ENCODE measurements at places on chromosomes 2 and 18.

DNA sequence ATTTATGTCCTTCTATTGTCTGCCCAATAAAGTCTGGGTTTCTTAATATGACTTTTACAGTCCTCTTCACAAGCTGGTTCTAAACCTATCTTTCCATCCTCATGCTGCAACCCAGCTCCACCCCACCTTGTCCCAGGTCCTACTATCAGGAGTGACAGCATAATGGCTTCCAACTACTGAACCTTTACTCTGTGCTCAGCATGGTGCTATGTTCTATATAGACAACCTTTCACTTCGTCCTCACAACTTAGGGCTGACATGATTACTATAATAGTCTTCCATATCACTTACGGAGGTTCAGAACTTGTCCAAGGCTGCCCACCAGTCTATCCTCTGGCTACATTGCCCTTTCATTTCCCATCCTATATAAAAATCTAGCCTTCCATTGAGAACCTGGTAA, 256.8 kb downstream of the ALK start:
- DNase-seq, result no peak

- DNase-seq, result no peak
Observed at GRCh38 chr2:144984038-144984437, 464.1 kb upstream of the ZEB2 start.

GRCh38 chr2:206256706-206257205, 17.7 kb upstream of the ZDBF2 start:
- DNase-seq, result no peak

DNA sequence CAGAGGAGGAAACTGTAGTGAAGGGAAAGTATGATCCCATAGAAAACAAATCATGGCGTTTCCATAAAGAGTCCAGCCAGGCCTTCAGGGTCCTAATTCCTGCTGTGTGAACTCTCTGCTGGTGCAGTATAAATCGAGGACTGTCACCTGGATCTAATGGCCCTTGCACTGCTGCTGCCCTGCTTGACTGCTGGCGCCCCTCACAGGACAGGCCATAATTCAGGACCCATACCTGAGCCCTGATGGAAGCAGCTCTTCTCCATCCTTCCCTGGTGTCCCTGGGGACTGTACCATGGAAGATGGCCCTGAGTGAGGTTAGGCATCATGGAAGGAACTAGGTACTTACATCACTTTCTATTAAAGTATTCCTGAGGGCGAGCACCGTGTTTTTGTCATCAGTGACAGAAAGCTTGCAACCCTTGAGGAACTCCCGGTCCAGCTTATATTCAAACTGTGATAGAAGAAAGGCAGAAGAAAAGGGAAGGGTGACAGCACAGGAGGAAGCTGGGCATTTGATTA, 116.9 kb downstream of the RIF1 start:
- DNase-seq, result no peak

DNA sequence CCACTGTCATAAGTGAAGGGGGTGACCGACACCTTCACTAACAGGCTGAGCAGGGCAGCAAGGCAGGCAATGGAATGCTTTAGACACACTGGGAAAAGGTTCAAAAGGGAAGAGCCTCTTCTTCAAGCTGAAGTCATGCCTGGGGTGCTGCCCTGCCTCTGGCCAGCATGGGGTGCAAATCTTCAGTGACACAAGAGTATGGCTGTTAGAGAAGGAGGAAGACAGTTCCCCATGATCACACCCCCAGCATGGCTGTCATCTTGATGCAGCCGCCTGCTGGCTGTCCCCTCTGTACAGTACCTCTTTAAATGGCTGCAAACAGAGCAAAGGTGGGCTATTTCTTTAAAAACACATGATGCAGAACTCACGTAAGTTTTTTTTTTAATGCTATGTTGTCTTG, 71.9 kb downstream of the INPP4A start:
- no peak for DNase-seq

DNA sequence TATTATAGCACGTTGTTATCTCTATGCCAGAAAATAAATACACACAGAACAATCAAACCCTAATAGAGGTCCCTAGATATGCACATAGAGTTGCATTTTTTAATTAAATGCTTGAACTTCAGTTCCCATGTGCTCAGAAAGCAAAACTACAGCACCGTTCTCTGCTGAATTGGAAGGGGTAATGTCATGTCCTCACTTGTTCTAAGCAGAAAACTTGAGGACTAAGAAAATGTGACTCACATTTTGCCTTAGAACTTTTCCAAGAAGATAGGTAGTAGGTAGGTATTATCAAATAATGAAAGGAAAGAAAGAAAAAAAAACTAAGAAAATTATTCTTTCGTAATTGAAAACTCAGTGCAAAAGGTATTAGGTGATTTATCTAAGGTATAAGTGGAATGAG, 607.3 kb downstream of the ERBB4 start:
- DNase-seq, result no peak

- no peak for DNase-seq
Observed at GRCh38 chr2:213274143-213274542, 10.1 kb upstream of the SPAG16 start.

DNA sequence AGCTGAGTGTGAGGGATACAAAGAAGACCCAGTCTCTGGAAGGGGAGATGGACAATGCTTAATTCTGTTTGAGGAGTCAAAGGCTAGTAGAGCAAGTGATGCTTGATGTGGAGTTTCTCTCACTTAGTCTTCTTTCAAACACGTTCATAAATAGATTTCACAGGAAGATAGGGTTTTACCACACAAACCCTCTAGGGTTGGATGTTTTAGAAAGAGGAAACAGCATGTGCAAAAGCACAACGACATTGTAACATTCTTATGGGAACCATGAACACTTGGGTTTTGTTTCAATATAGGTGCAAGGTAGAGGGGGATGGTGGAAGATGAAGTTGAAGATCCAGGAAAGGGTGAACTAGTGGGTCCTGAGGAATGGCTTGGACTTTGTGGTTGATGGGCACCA, 10.8 kb upstream of the EFEMP1 start:
- DNase-seq, result no peak

- DNase-seq, result peak; percentile 40
Observed at GRCh38 chr18:55421308-55421614, 166.7 kb downstream of the TCF4 start.

GRCh38 chr18:80188643-80189530, 58.4 kb downstream of the PARD6G start:
- no peak for DNase-seq

- no peak for DNase-seq
Observed at GRCh38 chr2:106316915-106317314, 122.8 kb upstream of the UXS1 start.

GRCh38 chr2:71839826-71840225, 307.8 kb downstream of the CYP26B1 start:
- DNase-seq, result no peak

GRCh38 chr2:105680357-105680756, 64.4 kb upstream of the NCK2 start:
- no peak for DNase-seq

GRCh38 chr2:237861875-237862527, 2.6 kb downstream of the RAMP1 start:
- DNase-seq, result no peak

DNA sequence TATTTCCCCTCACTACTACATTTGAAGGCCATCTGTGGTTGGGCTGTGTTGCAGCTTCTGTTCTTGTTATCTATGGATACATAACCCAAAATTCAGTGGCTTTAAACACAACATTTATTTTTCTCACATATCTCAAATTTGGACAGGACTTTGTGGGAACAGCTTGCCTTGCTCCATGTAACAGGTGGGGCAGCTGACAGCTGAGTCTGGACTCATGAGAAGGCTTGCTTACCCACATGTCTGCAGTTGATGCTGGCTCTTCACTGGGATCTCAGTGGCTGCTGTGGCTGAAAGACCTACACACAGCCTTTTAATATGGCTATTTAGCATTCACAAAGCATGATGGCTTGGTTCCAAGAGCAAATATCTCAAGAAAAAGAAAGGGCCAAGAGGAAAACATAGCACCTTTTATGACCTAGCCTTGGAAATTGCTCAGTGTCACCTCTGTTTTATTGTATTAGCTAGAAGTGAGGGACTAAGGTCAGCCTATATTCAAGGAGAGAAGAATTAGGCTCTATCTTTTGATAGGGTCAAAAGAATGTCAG, 296.8 kb upstream of the ZNF521 start:
- peak; percentile 63 for DNase-seq

GRCh38 chr2:207132019-207132418, 33.7 kb downstream of the KLF7 start:
- no peak for DNase-seq

GRCh38 chr2:214088536-214088935, 322.3 kb upstream of the VWC2L start:
- no peak for DNase-seq

GRCh38 chr18:14285053-14285452, 152.8 kb upstream of the ZNF519 start:
- no peak for DNase-seq

DNA sequence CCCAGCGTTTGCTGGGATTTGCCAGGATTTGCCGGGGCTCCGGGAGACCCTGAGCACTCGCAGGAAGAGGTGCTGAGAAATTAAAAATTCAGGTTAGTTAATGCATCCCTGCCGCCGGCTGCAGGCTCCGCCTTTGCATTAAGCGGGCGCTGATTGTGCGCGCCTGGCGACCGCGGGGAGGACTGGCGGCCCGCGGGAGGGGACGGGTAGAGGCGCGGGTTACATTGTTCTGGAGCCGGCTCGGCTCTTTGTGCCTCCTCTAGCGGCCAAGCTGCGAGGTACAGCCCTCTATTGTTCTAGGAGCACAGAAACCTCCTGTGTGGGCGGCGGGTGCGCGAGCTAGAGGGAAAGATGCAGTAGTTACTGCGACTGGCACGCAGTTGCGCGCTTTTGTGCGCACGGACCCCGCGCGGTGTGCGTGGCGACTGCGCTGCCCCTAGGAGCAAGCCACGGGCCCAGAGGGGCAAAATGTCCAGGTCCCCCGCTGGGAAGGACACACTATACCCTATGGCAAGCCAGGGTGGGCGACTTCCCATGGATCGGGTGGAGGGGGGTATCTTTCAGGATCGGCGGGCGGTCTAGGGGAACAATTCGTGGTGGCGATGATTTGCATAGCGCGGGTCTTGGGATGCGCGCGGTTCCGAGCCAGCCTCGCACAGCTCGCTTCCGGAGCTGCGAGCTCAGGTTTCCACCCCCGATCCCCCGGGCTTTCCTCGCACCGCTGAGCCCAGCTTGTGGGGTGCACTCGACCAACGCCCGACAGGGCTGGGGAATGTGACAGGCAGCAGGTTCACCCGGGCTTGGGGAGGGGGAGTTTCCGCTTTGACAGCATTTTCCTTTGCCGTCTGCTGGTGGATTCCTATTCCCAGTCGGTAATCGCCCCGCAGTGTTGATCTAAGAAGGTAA, 2.8 kb downstream of the ONECUT2 start:
- peak; percentile 15 for DNase-seq

DNA sequence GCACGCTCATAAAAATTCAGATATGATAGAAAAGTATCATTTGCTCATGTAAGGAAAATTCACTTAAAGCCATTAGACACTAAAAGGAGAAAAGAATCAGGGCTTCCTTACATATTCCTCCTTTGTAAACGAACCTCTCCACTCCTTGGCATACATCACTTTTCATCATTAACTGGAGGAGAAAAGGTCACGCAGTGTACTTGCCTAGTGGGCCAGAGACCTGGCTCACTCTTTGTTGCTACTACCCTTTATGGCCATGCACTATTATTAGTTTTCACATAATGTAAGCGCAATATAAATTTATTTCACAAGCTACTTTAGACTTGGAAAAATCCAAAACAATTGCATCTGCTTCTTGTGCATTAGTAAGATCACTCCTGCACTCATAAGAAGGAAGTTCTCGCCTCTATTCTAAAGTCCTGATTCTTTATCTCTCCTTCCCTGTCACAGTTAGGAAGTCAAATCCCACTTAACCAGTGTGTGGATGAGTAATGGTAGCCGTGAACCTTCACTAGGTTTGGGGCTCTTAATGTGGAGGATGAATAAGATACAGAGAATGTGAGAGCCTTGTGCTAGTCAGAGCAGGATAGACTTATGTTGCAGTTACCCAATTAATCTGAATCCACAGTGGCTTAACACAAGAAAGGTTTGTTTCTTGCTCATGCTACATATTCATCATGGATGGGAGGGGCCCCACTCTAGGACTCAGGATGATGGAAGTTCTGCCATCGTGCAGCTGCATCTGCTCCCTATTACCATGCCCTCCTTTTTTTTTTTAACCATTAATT, 115.0 kb upstream of the GLS start:
- DNase-seq, result peak; percentile 97

DNA sequence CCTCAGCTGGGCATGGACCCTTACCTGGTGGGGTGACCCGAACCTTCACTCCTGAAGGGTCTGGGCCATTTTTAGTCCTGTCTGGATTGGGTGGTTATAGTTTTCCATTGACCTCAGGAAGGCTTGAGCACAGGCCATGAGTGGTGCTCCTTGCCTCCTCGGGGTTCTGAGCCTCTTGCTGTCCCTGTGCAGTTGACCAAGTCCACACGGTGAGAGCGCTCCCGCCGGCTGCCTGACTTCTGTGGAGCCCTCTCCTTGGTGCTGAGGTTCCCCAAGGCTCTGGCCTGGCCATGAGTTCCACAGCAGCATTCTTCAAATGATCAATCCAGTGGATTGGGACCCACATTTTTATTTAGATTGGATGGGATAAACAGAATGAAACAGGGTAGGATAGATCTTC, 159.5 kb downstream of the SEPTIN10 start:
- no peak for DNase-seq

- DNase-seq, result no peak
Observed at GRCh38 chr18:35306588-35307250, 16.7 kb upstream of the ZSCAN30 start.

DNA sequence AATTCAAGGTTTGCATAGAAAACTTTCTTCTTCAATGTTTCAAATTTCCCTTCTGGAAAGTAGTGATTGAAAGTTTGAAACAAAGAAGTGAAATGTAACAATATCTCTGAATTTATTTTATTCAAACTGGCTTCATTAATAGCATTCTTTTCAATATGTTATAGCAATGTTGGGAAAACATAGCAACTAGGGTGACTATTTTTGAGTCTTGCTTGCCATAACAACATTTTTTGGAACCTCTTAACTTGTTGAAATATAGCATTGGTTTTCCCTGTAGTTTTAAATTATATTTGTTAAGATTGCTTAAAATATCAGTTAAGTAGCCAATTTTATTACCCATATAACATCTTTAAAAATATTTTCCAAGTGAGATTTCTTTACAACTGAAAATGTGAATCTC, 141.7 kb upstream of the OSR1 start:
- DNase-seq, result no peak

- DNase-seq, result no peak
Observed at GRCh38 chr18:59109375-59109774, 30.3 kb upstream of the SEC11C start.

DNA sequence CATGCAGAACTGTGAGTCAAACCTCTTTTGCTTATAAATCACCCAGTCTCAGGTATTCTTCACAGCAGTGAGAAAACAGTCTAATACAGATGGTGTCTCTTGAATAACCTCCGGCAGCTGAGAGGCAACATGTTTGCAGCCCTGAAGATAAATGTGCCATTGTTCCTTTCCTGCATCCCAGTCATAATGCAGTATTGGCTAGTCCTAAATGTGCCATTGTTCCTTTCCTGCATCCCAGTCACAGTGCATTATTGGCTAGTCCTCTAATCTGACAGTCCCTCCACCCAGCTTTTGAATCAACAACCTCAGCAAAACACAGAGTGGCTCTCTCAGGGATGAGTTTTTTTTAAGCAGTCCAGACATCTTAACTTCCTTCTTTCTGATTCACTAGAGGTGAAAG, 550.7 kb downstream of the RIT2 start:
- DNase-seq, result no peak
